ENCODE measurements at places on chromosomes 2 and 18.

DNA sequence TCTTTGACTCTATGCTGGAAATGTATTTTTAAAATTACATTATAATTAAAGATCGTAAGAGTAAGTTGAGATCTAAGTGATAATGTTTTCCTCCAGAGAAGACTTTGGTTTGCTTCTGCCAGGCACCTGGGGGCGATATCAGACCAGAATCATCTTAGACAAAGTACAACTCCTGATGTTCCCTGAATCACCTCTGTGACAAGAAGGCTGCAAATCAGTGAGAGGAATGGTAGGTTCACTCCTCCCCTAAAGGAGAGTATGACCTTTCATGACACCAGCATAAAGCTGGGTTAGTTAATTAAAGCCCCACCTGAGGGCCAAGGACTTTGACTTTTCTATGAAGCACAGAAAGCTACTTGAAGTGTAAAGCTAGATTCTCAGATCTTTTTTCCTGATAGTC is 114.4 kb upstream of the DTNA start:
- DNase-seq, result no peak

- DNase-seq, result no peak
These were observed 320.6 kb upstream of the RAB12 start for GRCh38 chr18:8288472-8289195.

DNA sequence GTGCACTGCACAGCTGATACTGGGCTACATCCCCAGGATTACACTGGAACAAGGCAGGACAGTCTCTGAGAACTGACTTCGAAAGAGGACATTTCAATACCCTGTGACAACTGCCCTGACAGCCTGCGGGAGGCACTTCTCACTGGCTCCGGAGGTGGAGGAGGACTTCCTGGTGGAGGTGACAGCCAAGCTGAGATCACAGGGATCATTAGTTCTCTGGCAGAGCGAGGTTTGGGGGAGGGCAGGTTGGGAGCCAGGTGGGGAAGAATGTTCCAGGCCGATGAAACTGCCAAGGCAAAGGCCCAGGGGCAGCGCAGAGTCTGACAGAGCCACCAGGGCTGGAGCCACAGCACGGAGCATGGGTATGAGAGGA is 28.0 kb upstream of the NPAS2 start:
- no peak for DNase-seq

- no peak for DNase-seq
These were observed 26.3 kb downstream of the ATP8B1 start for GRCh38 chr18:57776767-57777166.

GRCh38 chr2:134692499-134692898 is 26.3 kb downstream of the TMEM163 start:
- DNase-seq, result no peak

GRCh38 chr2:48406116-48406515 is 123.8 kb upstream of the STON1 start:
- DNase-seq, result no peak

DNA sequence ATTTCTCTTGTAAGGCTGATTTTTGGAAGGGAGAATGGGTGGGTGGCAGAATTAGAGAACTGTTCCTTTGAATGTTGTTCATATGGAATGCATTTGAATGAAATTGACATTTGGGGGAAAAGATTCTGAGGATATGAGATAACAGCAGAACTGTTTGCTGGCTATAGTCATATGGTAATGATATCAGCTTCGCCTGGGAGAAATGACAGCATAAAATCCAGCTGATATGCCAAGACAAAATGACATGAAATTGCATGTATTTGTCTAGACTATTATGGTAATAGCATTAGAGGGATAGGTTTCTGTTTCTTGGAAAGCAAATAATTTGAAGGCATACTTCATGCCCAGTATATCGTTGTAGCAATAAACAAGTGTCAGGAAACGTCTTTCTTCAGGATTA is 150.8 kb upstream of the SPATS2L start:
- DNase-seq, result no peak

GRCh38 chr2:3208591-3208990 is 169.0 kb downstream of the EIPR1 start:
- no peak for DNase-seq

GRCh38 chr2:31402388-31402787 is 12.2 kb downstream of the XDH start:
- no peak for DNase-seq

DNA sequence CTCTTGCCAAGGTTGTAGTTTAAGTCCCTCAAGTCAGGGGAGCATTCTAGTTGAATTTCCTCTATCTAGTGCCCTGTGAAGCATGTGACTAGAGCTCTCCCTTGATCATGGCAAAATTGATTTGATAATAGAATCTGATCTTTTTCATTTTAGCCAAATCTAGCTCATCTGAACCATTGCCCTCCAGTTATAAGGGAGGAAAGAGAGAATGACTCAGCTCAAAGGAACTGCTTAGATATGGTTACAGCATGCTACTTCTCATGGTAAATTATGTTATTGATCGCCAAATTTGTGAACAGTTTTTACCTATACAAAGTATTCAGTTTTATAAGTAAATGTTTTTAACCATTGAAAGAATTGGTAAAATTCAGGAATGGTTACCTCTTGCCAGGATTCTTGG is 100.8 kb downstream of the GPR39 start:
- DNase-seq, result no peak

DNA sequence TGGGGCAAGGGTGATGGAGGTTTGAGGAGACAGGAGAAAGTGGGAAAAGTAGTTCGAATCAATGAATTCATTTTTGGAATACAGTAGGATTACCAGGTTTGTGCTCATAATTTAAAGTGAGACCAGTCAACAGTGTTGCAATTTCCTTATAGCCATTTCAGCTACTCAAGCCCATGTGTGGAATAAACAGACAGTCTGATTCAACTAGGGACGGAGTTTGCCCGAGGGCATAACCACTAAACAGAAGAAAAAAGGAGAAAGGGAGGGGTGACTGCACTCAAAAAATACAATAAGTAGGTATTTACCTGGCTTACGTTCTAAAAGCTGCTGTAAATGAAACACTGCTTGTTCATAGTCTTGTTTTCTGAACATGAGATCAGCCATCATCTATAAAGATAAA is 55.2 kb downstream of the TTC21B start:
- DNase-seq, result no peak
